ENCODE measurements at places on chromosomes 4 and X. TPM values are rescaled to one million over a fixed set of nuclear protein-coding genes. Genes with fewer than 3 reads are reported as not detected.

DNA sequence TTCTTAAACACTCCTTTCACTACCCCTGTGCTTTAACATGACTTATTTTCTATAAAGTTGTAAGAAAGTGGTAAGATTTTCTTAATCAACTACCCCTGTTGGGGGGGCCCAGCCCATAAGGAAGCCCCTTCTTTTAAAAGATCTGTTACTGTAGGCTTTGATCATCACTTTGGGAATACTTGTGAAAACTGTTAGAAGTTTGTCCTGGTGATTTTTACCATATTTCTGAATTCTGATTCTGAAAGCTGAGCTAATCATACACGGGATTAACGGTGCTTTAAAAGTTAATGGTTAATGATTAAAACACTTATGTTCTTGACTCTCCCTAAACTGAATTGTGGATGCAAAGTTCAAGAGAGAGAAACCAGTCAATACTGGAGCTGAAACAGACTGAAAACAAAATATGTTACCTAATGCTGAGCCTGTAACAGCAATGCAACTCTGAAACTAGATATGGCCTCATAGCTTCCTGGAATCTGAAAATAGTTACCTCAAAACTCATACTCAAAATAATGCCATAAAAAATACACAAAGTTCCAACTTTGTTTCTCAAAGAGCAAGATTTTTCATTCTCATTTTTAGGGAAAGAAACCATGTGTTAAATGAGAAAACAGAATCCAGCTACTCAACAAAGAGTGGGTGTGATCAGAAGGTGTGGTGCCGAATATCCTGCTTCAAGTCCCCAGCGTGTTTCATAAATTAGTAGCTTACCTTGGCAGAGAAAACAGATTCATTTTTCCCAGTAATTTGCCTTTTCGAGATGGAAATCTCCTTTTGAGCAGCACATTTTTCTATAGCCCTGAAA is 31.6 kb downstream of the ADH7 start:
- no peak for DNase-seq

DNA sequence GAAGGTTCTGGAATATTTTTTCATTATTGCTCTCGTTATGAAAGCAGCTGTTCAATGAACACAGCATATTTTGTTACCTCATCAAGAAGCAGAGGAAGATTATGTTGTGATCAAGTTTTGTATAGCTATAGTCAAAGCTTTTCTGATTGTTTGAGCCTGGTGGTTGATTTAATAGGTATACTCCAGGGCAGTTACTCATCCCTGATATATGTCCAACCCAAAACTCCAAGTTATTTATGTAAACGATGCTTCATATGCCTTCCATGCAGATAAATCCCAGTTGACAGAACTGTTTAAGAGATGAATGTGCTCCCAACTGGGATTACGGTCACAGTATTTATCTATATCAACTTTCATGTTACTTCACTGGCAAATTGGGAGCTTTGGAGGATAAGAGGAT is 19.1 kb downstream of the NAA11 start:
- no peak for DNase-seq

GRCh38 chrX:72545990-72546389 is 26.7 kb downstream of the HDAC8 start:
- no peak for DNase-seq

CT45A6 gene
- not detected for total RNA-seq

BEND4 gene
- total RNA-seq = 0.17 TPM

SORCS2 gene
- total RNA-seq = not detected

USP51 gene
- total RNA-seq = 1.1 TPM

DNA sequence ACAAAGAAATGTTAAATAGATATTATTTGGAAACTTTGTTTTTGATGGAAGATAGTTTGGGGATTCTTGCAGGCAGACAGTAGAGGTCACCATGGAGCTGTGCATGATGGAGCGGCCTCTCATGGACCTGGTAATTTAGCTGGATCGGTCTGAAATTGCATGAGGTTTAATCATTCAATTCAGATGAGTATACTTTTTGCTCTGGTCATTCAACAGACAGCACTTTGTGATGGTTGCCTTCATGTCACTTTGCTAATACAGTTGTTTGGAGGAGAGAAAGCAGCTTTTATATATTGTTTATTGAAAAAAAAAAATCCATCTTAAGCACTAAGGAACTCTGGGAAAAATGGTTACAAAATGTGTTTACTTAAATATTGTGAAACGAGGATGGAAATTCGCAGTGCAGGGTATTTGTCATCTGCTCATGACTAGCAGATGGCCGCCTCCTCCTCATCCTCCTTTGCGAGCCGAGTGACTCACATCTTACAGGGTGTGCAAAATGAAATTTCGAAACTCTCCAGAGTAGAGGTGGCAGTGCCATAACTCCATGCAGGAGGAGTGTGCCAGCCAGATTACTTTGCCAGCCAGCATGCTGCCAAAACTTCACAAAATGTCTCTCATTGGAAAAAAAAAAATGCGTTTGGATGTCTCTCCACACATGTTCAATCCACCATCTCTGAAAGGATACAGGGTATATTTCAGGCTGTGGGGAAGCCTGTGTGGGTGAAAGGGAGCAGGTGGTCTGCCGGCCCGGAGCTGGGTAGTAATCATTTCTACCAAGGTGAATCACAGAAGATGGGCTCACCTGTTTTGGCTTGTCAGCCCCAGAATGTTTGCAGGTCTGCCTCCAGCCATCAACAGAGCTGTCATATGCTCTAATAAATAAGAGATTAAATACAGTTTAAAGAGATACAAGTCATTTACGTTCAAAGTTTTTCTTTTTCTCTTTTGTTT is 314.9 kb upstream of the DIPK2B start:
- peak; percentile 94 for DNase-seq

PABPC1L2B gene
- total RNA-seq = not detected

DNA sequence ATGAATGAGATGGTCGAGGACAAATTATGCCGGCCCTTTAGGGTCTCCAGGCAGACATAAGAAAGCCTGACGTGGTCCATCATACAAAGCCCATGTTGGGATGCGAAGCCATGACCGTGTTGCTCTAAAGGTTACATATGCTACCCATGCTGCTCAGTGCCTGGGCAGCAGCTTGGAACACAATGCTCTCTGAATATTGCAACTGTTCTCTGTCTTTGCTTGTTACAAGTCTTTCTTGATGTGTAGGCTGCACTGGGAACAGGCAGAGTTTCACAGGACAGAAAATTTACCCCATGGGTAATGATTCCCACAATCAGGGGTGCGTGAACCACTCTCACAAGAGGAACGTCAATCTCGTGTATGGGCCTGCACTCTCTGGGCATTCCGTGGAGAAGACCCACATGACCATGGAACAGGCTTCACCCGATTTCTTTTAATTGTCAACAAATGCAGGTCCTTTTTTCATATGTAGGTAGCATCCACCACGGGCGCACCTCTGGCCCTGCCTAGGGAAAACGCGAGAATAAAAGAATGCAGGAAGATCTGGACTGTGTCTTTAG is 66.3 kb downstream of the NBDY start:
- DNase-seq = no peak

DNA sequence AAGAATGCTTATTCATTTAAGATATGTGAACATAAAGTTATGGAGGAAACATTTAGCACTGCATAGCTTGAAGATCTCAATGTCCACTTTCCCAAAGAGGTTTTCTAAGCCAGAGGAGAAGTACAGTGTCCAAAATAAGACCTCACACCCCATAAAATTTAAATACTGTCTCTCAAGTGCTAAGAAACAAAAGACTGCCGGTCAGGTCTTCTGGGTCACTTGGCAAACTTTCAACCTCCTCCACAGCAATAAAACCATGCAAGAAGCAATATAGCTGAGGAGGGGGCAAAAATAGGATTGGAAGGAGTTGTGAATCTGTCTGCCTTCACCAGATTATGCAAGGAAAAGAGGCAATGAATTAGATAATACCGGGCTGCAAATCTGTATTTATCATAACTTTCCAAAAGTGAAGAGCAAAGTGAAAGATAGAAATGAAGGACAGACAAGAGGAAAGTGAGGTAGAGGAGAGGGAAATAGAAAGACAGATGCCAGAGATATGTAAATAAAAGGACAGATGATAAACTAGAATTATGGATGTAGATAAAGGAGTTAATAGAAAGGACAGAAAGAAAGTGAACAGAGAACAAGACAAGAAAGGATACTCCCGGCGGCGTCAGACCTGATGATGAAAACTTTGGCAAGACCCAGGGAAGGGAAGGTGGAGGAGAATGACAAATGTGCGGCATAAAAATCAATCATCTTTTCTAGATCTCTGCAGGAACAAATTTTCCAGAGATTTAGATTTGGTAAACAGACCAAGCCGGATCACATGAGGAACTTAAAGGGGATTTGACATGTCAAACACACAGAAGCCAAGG is 152.7 kb upstream of the FAM241A start:
- no peak for DNase-seq

Data from M059J (cell line).